ENCODE measurements at places on chromosomes 1 and 21.
A peak's percentile ranks its signal among the peaks of the same experiment; 100 is the strongest.

DNA sequence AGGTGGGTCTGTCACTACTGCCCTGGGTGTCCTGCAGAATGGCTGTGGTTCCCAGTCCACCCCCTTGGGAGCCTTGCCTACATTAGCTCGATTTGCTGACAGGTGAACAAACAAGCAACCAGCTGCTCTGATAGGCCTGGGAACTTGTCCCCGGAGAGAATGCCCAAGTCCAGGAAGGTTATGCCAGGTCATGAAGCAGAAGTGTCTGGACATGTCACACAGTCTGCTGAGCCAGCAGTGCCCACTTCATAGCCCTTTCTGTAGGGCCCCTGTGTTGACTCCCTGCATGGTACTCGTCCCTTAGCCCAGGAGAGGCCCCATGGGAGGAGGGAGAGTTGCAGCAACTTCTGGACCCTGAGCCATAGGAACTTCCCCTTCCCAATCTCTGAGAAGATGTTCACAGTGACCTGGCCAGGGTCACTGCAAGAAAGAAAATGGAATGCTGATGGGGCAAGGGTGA lies 31.0 kb downstream of the UCK2 start:
- DNase-seq = no peak

DNA sequence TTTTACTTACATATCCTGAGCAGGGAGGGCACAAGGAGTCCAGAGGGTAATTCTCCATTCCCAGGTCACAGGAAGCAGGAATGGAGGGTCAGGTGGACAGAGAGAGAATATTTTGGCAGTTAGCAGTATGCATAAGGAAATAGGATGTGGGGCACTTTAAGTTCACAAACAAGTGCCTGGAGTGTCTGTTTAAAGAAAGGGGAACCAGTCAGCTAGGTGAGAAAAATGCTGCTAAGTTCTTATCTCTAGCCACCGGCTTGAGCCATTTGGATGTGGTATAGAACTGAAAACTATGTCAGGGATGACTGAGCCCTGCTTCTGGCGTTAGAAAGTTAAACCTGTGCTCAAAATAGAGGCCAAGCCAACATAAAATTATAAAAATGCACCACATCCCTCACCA lies 739.7 kb upstream of the NCAM2 start:
- DNase-seq = no peak

- DNase-seq = no peak
These were observed 221.1 kb downstream of the LMO4 start for GRCh38 chr1:87549738-87550137.

DNA sequence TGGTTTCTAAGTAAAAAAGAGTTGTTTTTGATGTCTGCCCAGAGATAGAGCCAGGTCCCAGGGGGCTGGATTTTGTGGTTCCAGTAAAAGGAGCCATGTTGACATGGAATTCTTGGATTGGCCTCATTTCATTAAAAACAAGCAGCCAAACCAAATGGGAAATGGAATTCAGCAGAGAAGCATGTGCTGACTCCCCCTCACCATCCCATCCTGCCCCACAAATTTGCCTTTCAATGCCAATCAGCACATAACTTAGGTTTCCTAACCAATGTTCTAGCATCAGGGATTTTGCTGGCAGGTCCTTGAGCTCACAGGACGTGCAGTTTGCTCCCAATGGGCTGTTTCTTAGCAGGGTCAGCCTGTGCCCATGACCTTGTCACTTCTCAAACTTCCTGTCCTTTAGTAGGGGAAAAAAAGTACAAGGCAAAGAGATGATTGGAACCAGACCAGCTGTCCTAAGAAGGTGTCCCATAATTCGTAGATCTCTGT lies 101.5 kb upstream of the GADD45A start:
- no peak for DNase-seq

- no peak for DNase-seq
These were observed 457.8 kb upstream of the DAB1 start for GRCh38 chr1:57881639-57882038.

DNA sequence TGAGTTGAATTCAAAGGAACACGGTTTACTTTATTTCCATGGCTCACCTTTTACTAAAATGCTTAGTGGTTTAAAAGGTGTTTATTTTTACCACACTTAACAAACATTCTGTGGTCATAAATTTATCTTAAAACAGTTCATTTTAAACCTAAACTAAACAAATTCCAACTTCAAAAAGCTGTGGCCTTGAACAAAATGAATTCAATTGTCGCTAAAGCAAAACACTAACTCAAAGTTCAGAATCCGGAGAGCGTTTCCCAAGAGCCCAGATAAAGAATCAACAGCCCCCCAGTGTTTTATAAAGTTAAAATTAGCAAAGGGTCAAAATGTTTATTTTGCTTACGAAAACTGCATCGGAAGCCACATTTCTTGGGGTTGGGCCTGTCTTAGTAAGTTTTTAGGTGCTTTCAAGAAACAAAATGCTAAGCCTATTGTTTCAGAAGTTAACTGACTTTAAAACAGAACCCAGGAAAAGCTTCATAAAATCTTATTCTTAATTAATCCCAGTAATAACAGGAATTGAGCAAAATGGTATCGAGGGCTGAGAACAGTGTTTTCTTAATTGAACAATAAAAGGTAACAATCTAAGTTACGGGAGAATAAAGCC lies 1.3 kb downstream of the PUM1 start:
- DNase-seq = no peak

DNA sequence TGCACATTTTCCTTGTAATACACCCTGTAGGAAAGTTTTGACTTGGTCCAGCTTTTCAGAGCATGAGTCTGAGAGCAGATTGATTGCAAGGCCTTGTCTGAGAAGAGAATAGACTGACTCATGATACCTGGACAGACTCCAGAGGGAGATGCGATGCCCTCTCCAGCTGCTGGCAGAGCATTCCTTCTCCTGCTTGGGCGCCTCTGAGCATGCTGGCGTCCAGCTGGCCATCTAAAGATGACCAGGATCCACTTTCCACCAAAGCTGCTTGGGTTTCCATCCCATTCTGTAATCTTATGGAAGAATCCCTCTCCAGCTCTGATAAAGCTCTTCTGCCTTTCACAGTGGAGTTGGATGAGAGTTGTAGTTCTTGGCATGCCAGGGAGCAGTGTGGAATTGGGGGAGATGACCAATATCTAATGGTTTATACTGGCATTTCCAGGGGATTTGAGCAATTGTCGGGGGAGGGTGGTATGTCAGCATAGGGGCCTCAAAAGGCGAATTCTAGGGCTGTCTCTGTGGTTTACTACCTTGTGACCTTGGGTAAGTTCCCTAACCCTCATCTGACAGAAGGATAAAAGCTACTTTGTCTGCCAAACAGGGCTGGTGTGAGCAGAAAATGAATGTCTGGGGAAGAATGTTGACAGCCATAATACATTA lies 19.5 kb downstream of the SZRD1 start:
- no peak for DNase-seq

DNA sequence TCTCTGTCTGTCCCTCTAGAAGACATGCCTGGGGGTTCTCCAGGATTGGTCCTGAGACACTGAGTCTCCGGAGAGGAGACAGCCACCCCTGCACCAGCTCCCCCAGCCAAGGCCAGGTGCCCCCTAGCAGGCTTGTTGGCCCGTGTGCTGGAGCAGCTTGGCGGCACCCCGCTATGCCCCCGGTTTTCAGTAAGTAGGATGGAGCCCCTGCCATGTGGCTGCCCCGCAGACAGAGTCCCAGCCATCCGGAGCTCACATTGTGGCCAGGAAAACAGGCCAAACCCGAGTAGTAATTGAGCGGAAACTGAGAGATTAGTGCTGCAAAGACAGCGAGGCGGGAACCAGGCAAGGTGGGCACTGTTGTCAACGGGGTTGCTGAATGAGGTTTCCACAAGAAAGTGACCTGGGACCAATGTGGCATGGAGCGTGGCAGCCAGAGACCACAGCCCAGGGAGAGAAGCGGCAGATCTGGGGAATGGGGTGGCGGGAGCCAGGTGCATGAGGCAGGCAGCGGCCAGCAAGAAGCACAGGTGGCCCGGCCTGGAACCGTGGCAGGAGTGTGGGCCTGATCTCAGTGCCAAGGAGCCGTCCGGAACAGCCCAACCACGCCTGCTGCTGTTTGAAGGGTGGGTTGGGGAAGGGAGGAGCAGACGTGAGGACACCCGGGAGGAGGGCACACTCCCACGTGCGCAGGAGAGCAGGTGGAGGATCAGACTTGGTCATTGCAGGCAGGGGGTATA lies 137.4 kb upstream of the VAMP3 start:
- no peak for DNase-seq

GRCh38 chr1:205492774-205493173 lies 11.7 kb upstream of the CDK18 start:
- DNase-seq = no peak

DNA sequence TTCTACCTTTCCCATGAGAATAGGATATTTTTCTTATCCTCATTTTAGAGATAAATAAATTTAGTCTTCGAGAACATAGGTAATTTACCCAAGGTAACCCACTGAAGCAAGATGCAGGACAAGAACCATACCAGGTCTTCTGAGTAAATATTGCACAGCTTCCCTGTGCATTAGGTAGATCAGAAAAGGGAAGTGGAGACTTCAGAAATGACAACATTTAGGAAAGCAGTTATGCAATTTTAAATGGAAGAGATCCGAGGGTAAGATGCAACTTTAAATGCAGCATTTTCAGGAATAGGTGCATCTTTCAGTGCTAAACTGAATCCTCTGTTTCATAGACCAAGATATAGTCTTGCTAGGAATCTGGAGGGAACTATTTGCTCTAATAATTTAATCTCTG lies 206.4 kb upstream of the SGIP1 start:
- no peak for DNase-seq

- no peak for DNase-seq
These were observed 3.5 kb downstream of the LRP8 start for GRCh38 chr1:53324321-53324720.

GRCh38 chr1:236953151-236953700 lies 51.0 kb downstream of the MT1HL1 start:
- DNase-seq = no peak

GRCh38 chr1:45380125-45380524 lies 39.9 kb upstream of the MUTYH start:
- no peak for DNase-seq

- no peak for DNase-seq
These were observed 18.0 kb downstream of the LSS start for GRCh38 chr21:46210378-46211136.

DNA sequence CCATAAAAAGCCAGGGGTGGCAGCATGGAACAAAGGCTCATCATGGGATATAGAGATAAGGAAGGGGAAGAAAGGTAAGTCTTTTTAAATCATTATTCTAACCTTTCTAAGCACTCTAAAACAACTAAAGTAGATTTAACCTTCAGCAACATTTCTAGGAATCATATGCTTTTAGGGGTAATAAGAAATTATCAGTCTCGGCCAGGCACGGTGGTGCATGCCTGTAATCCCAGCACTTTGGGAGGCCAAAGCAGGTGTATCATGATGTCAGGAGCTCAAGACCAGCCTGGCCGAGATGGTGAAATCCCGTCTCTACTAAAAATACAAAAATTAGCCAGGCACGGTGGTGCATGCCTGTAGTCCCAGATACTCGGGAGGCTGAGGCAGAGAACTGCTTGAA lies 20.3 kb upstream of the PHTF1 start:
- DNase-seq = no peak

DNA sequence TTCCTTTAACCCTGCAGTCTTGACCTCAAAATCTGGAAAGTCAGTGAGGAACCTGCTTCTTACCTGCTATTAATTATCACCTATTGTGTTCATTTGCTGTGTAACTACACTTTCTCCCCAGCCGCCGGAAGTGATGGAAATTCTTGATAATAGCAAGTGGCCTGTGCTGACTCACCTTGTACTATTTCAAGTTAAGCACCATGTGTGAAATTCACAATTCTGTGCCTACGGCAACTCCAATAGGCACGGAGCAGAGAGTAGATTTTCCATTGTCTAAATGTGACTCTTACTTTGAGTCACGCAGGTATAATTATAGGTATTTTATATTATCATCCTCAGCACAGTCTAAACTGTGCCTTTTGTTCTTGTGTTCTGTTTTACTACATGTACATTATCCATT lies 466.8 kb downstream of the KIF26B start:
- DNase-seq = no peak

- DNase-seq = no peak
These were observed 302.4 kb upstream of the NR5A2 start for GRCh38 chr1:199725002-199725565.

DNA sequence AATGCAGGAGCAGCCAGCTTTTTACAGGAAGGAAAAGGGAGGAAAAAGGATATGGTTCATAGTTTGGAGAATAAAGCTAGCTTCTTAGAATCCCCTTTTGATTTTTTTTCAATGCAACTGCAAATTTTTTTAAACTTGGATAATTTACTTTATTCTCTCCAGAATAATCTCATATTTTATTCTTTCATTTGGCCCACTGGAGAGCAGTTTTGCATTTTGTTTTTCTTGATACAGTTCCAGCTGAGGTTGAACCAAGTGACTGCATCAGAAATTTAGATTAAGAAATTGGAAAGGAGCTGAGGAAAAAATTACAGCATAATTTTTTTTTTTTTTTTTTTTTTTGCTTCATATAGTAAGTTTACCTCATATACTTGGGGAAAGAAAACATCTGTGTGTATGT lies 22.8 kb downstream of the GABPA start:
- no peak for DNase-seq

GRCh38 chr1:147840909-147841308 lies 61.7 kb upstream of the GJA8 start:
- no peak for DNase-seq

GRCh38 chr1:222373216-222373615 lies 174.7 kb downstream of the HHIPL2 start:
- DNase-seq = no peak

DNA sequence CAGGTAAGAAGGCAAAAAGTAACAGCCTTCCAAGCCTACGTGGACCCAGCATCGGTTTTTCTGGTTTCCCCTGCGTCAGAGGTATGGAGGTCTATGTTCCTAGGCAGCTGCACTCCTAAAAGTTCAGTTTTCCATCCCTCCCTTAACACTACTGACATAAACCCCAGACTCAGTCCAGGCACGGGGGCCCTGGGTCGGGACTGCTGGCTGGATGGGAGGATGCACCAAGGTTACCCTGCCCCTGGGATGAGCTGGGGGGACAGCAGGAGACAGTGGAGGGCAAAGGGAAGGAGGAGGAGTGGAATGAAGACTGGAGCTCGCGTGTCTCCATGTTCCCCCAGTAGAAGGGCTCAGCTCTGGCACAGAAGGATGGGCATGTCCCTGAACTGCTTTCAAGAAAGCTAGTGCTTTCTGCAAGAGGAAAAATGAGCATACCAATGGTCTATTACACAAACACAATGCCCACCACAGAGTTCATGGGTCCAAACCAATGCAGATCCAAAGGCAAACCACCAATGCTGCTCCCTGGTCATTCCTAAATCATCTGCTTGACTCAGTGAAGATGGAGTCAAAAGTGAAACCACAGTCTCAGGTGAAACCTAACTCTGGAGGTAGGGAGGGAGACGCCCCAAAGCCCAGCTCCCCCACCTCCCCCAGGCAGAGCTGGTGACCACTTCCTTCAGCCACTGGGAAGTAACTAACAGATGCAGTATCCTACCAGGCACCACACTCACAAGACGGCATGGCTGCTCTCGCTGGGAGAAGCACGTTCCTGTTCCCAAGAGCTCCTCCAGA lies 54.9 kb downstream of the CD46 start:
- DNase-seq = peak; percentile 32

- DNase-seq = no peak
These were observed 175.4 kb downstream of the ZBTB18 start for GRCh38 chr1:244226435-244226834.

- DNase-seq = no peak
These were observed 179.9 kb downstream of the TGFB2 start for GRCh38 chr1:218525031-218525430.

- DNase-seq = no peak
These were observed 275.9 kb downstream of the LRRC40 start for GRCh38 chr1:69929308-69930057.
